ENCODE measurements at places on chromosomes 4 and X.

- DNase-seq: no peak
These were observed 857.4 kb downstream of the FAT4 start for GRCh38 chr4:126172126-126172525.

DNA sequence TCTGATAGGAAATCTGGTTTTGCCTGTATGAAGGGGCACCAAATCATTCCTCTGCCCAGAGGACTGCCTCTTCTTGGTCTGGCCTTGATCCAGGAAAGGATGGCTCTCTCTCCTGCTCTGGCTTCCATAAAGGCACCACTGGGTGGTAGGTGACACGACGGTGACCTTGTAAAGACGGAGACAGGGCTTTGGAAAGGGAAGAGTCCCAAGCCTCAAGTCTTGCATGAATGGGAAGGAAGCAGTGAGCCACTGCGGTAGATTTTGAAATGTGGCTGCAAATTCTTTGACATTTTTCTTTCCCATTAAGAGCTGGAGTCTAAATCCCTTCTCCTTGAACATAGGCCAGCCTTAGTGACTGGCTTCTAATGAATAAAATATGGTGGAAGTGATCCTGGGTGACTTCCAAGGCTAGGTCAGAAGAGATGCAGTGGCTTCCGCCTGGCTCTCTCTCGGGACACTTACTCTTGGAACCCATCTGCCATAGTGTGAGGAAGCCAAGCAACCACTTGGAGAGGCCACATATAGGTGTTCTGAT lies 347.4 kb downstream of the BCOR start:
- no peak for DNase-seq

- DNase-seq: no peak
These were observed 848.1 kb upstream of the FRG1 start for GRCh38 chr4:189092581-189092980.

- DNase-seq: no peak
These were observed 109.4 kb upstream of the TLL1 start for GRCh38 chr4:165763640-165764039.

GRCh38 chr4:36285784-36286480 lies 4.5 kb downstream of the DTHD1 start:
- no peak for DNase-seq

GRCh38 chr4:19293781-19294180 lies 957.9 kb upstream of the SLIT2 start:
- no peak for DNase-seq
